CD4-positive, alpha-beta memory T cell (primary cell): ENCODE measurements at places on chromosomes 12 and 14. TPM values are rescaled to one million over a fixed set of nuclear protein-coding genes. Genes with fewer than 3 reads are reported as not detected.

DNA sequence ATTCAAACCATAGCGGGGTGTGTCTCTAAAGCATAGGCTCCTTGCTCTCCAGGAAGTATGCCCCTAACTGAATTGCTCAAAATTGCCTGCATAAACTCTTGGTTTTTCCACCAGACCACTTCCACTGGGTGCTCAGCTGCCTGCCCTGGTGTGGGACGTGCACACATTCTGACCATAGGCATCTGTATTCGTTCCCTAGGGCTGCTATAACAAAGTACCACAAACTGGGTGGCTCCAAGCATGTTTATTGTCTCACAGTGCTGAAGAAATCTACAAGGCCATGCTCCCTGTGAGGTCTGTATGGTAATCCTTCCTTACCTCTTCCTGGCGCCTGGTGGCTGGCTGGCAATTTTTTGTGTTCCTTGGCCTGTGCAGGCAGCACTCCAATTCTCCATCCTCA, 16.4 kb upstream of the GALNT6 start:
- no peak for DNase-seq

DNA sequence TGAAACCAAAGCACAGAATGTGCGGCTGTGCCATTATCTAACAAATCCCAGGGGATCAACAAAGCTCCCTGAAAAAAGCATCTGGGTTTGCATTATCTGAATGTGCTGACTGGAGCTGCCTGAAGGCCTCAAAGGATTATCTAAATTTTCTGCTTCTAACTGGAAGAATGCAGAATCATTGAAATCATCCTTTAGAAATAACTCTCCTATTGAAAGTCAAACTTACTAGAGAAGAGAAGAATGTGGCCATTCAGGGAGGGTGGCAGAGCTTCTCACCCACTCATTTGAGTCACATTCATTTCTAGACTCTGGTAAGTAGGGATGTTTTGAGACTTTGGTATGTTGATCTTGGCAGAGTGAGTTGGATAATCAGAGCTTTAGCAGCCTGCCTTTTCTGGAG, 220.6 kb upstream of the RGS6 start:
- no peak for DNase-seq

DNA sequence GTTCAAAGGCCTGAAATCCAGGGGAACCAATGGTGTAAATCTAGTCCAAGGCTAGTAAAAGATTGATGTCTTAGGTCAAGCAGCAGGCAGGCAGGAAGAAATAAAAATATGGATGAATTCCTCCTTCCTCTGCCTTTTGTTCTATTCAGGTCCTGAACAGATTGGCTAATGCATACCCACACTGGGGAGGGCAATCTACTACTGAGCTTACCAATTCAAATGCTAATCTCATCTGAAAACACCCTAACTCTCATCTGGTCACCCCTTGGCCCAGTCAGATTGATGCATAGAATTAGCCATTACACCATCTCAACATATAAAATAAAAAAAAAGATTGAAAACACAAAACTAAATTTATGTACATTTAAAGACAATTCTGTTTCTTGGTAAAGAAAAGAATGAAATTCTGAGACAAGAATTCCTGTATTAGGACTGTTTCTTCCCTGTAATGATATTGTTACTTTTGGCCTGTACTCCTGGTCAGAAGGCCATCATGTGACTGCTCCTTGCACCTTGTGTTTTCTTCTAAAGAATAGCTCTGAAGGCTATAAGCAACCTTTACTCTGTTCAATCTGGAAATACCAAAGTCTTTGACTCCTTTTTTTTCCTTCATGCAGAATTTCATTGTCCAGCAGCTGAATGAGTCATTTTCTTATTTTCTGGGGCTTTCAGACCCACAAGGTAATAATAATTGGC, 19.9 kb downstream of the CLEC6A start:
- no peak for DNase-seq

DNA sequence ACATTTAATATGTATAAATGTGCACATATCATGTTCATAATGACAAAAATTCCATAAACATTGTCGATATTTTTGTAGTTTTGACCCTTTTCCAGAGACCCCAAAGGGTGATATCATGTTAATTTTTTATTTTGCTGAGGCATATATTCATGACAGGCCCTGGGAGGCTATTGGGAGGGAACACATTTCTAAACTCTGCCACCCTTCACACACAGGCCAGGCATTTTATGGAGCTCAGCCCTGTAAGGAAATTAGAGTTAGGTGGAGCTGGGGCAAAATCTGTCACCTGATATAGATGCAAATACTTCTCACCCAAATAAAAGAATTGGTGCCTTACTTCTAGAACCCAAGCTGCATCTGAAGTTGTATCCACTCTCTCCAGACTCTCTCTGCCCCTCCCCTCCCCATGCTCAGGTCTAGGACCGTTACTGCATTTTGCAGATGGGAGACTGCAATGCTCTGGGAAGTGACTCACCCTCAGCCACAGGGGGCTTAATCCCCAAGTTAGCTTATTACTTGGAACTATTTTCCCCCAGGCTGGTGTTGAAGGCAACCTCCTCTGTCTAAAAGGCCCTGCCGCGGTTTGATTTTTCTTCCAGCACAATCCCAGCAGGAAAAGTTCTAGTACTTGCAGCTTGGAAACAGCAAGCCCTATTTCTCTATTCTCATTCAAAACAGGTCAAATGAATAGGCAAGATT, 238.9 kb downstream of the EMP1 start:
- no peak for DNase-seq

- peak; percentile 41 for DNase-seq
Measured at GRCh38 chr12:43805149-43805859, 813 bp downstream of the TWF1 start.

DNA sequence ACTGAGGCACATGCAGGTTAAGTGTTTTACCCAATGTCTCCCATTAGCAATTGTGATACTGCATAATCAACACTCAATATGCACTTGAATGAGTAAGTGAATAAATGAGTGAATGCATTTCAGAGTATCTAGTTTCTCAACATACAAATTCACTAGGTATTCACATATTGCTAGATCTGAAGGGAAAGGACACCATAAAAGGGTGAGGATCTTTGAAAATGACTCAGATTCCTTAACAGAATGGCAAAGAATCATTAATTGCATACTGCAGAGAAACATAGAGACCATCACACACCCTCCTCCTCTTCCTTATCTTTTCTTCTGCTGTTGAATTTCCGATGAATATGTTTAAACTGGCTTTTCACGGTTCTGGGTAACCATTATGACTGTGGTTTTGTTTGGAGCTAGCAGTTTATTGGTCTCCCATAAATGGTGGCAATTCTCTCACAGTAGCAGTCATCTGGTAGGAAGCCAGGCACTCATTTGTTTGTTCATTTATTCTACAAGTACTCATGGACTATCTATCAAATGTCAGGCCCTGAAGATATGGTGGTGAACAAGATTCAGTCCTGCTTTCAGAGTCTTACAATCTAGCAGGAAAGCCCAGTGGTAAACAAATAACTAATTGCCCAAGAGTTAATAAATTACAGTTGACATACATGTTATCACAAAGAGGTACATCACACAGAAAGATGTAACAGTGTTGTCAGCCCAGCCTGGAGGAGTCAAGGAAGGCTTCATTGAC, 70.2 kb downstream of the LLPH start:
- no peak for DNase-seq

- no peak for DNase-seq
Measured at GRCh38 chr12:109720152-109720856, 6.7 kb downstream of the FAM222A start.

DNA sequence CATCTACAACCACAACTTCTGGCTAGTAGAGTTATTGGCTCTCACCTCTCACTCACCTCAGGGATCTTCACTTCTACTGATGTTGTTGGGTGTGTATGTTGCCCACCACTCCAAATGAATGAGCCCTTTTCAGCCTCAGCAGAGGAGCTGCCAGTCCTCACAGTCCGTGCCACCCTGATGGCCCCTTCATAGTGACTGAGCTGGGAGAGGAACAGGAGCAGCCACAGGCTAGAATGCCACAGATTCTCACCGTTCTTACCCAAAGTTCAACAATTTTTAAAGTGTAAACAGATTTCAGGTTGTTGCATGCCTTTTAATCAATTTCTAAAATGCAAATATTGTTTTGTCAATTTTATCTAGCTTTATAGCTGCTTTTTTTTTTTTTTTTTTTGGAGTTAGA, 74.5 kb upstream of the DNM1L start:
- no peak for DNase-seq

GRCh38 chr14:70999117-70999516, 91.9 kb downstream of the PCNX1 start:
- DNase-seq, result peak; percentile 63

GRCh38 chr14:23300687-23301223, 1.9 kb downstream of the PPP1R3E start:
- DNase-seq, result no peak

- DNase-seq, result no peak
Measured at GRCh38 chr12:109741970-109742703, 28.5 kb downstream of the FAM222A start.

- DNase-seq, result no peak
Measured at GRCh38 chr14:24903337-24903736, 146.6 kb downstream of the STXBP6 start.

DNA sequence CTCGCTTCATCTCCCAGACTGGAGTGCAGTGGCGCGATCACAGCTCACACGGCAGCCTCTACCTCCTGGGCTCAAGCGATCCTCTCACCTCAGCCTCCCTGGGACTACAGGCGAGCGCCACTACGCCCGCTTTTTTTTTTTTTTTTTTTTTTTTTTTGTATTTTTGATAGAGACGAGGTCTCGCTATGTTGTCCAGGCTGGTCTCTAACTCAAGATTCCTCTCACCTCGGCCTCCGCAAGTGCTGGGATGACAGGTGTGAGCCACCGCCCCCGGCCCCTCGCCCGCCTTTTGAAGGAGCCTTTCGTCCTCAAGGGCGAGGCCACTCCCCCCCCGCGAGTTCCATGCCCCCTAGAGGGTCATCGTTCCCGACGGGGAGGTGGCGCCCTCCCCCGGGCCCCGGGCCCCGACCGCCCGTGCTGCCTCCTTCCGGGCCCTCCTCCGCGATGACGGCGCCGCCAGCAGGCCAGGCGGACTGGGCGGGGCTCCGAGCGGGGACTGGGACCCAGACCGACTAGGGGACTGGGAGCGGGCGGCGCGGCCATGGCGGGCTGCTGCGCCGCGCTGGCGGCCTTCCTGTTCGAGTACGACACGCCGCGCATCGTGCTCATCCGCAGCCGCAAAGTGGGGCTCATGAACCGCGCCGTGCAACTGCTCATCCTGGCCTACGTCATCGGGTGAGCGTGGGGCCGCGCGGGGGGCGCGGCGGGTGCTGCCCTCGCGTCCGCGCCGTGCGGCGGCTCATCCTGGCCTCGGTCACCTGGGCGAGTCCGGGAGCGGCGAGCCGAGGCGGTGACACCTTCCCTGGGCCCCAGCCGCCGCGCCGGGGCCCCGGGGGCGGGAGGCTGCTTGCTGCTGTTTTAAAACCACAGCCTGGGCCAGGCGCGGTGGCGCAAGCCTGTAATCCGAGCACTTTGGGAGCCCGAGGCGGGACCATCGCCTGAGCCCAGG, at the start of gene P2RX4:
Gene P2RX4 (plus strand): TSS at position 506 of the 949 bp plus-strand sequence. CDS start 36 bp downstream, at position 542.
- peak; percentile 89 for DNase-seq

DNA sequence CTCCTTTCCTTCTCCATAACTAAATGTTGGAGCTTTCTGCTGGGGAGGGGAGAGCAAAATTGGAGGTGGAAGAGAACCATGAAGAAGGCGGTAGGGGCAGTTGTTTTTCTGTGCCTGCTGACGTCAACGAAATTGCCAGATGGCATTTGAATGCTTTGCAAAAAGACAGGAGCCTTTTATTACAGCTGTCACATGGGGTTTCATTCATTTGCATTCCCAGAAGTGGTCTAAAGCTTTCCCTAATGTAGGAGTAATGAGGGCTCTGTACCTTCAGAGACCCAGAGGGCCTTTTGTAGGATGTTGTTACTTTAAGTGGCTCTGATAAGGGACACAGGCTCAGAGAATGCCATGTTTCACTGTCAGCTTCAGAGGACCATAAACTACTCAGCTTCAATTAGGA, 107.1 kb upstream of the SLCO1C1 start:
- no peak for DNase-seq

DNA sequence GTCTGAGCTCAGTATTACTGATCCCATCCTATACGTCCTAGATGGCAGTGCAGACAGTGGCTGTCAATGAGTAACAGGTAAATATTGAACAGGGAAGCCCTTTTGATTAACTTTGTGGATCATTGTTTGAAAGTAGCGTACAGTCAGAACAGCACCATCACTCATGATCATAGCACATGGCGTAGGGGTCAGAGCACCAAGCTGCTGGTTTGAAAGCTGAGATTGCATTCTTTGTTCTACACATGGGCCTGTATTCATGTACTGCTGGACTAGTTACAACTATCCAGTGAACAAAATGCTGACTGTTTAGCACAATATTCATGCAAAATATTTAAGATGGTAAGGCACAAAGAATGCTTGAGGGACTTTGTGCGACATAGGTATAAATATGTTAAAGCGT, 131.8 kb downstream of the NPAS3 start:
- DNase-seq, result no peak

- DNase-seq, result no peak
Measured at GRCh38 chr14:51950007-51950406, 39.3 kb upstream of the RTRAF start.

Gene CLEC6A
- total RNA-seq, result not detected

Gene SGPP1
- total RNA-seq, result 12.2 TPM

Gene PTGER2
- 29.4 TPM for total RNA-seq

Gene ARL6IP4
- total RNA-seq, result 159 TPM

Gene KCNMB4
- 0.67 TPM for total RNA-seq

Gene ASB2
- total RNA-seq, result 29.7 TPM

Gene GLT8D2
- not detected for total RNA-seq
